ENCODE measurements at places on chromosomes 4 and X.

DNA sequence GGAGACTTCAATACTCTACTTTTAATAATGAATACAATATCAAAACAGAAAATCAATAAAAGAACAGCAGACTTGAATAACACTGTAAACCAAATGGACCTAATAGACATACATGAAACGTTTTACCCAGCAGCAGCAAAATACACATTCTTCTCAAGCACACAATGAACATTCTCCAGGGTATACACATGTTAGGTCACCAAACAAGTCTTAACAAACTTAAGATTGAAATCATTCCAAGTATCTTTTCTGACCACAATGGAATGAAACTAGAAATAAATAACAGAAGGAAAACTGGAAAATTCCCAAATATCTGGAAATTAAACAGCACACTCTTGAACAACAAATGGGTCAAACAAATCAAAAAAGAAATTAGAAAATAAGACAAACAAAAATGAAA is 145.0 kb upstream of the CT83 start:
- DNase-seq, result no peak

DNA sequence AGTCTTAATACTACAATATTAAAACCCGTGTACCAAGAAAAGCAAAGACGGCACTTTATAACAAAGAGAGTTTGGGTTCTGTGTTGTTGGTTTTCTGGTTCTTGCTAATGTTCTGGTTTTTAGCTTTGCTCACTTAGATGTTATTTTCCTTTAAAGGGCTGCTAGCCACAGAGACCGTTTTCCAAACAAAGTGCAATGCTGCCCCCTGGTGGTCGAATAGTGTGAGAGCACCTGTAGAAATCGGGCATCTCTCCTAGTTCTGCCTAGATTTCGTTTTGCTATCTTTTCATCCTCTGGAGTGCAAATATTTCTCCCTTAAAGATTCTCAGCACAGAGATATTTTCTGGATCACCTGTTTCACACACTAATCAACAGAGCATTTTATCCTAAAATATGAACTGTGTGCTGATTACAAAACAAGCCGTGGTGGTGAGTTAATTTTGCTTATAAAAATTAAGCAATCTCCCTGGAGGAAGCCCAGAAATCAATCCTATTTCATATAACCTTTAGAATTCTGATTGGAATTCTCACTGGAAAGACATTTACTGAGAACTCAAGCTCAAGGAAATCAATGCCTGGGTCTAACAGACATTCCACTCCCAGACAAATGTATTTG is 334.5 kb upstream of the NOCT start:
- peak; percentile 61 for DNase-seq

- DNase-seq, result no peak
Observed at GRCh38 chrX:108072746-108073145, 18.6 kb downstream of the PSMD10 start.

GRCh38 chr4:78772526-78773091 is 3.5 kb upstream of the BMP2K start:
- no peak for DNase-seq

GRCh38 chr4:1872870-1873269 is 1.7 kb downstream of the NSD2 start:
- peak; percentile 26 for DNase-seq

DNA sequence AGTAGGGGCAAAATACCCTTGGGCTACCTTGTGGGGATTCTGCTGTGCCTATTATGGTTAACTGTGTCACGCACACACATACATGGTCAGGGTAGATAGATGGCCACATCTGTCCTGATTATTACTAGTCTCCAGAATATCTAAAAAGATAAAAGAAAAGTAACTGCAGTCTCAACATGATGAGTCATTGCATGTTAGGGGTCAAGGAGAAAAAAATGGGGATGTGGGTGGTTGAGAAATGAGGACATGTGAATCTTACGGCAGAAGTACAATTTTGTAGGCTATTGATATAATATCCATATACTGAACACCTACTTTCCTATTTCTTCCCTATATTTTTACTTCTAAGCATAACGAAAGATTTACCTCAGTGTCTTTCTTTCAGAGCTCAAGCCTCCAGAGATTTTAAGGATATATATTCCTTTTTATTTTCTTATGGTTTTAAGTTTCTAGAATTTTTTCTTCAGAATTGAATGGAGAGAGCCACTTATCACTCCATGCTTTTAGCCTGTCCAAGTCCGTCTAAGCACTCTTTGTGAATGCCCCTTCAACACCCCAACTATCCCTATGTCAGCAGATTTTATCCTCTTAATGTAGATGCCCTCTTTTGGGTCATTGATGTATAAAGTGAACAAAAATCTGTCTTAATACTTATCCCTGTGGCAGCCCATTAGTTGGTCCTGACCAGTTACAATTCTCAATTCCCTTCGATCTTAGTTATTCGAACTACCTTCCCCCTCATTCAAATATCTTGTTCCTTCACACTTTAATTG is 642.2 kb downstream of the IQCM start:
- DNase-seq, result no peak

DNA sequence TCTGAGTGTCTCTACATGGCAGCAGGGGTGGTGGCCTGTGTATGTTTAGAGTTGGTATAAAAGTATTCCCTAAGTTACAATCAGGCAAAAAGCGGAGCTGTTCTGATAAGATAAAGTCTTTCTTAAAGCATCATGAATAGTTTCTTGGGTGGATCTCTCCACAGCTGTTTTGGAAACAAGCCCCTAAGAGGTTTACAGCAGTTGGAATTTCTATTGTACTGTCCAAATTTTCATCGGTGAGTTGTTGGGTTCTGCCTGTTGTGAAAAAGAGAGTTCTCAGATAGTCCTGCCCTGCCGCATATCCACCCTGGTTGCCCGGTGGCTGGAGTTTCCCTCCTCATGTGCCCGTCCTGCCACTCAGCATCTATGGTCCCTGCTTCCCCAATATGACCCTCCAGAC is 50.1 kb downstream of the C4orf51 start:
- DNase-seq, result no peak

- no peak for DNase-seq
Observed at GRCh38 chrX:143994206-143994605, 110.3 kb downstream of the UBE2NL start.

DNA sequence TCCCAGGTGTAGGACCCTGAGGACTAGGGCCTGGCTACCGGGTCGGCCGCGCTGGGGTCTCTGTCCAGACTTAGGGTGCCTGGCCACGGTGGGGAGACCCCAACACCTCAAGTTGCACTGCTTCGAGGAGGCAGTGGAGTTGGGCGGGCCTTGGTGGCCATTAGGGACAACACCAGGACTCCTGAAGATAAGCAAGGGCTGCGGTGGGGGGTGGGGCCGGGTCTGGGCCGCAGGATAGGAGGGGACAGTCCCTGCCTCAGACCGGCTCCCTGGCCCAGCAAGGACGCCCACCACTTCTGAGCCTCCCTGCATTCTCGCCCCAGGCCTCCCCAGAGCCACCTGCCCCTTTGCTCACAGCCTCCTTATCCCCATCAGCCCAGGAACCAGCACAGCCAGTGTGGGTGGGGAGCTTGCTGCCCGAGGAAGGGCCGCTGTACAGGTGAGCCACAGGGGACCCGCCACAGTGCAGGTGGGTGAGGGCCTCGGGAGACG is 5.5 kb upstream of the MXD4 start:
- no peak for DNase-seq

- DNase-seq, result no peak
Observed at GRCh38 chr4:89273741-89274141, 33.9 kb downstream of the GPRIN3 start.

DNA sequence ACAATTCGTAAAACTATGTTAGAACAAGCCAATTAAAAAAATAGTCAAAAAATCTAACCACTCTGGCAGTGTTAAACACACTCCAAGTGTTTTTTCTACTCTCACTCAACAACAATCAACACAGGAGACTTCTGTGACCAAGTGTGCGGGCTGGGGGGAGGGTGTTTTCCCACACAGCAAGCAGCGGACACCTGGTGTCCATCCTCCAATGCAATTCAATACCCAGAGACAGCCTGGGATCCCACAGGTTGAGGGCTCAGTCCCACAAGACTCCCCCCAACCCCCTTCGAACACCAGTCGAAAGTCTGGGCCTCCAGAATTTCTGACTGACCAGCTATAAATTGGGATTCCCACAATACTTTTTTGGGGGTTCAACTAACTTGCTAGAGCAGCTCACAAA is 8.3 kb upstream of the PIM2 start:
- no peak for DNase-seq

- no peak for DNase-seq
Observed at GRCh38 chr4:88143504-88143903, 14.9 kb downstream of the ABCG2 start.

- no peak for DNase-seq
Observed at GRCh38 chrX:14673764-14674163, 144.4 kb downstream of the GLRA2 start.

Data from CD4-positive, alpha-beta T cell treated with Interleukin-12 subunit alpha and Interleukin-12 subunit beta, for 1 hour (primary cell).